HL-60 (cell line): ENCODE measurements at places on chromosomes 7 and 10.

- no peak for DNase-seq
These were observed 44.4 kb downstream of the IFIT5 start for GRCh38 chr10:89458784-89459183.

GRCh38 chr10:20709708-20710107 lies 187.4 kb downstream of the NEBL start:
- DNase-seq: no peak

- no peak for DNase-seq
These were observed 186.7 kb downstream of the SLC25A13 start for GRCh38 chr7:96135241-96135640.

- no peak for DNase-seq
These were observed 14.6 kb upstream of the RPEL1 start for GRCh38 chr10:103231047-103231551.

- peak; percentile 96 for DNase-seq
These were observed 51.1 kb downstream of the GNA12 start for GRCh38 chr7:2792856-2793487.

DNA sequence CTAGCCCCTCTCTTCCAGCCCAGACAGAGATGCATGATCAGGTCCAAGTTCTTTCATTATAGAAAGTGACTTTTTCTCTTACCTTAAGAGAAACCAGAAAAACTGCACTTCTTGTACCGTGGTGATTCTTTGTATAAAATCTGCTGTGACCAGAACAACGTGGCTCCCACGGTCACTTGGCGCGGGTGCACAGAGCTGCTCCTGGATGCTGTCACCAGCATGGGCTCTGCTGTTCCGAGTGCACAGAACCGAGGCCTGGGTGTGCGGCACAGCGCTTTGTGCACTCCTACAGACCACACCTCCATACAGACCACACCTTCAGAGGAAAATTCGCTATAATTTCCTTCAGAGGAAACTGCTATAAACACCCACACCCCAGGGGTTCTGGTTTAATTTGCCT lies 26.0 kb downstream of the VIPR2 start:
- DNase-seq: no peak

DNA sequence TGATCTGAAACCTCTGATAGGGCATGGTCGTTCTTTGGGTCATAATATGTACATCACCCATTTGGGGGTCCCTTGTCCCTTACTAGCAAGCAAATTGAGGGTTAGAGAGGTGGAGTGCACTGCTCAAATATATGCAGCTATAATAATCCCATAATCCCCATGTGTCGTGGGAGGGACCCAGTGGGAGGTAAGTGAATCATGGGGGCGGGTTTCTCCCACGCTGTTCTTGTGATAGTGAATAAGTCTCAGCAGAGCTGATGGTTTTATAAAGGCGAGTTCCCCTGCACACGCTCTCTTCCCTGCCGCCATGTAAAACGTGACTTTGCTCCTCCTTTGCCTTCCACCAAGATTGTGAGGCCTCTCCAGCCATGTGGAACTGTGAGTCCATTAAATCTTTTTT lies 262.7 kb downstream of the BMPER start:
- DNase-seq: no peak

DNA sequence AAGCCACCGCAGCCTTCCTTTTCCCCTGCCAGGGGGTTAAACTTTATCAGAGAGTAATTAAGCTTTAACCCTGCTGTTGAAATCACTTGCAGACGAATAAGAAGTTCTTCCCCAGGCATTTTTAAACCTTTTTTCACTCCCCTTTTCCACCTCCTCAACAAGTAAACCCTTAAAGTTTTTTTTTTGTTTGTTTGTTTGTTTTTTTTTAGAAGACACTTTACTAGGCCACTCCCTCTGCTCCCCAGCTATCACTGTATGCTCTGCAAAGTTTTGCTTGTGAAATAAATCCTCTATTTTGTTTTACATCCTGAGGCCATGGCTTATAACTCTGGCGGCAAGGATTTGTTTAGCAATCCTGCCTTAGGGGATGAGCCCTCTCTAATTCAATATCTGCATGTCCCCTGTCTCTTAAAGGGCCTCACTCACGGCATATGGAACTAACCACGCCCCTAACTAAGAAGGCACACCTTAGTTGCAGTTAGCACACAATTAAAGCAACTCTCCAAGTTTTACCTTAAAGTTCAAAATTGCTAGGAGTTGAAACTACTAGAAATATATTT lies 1354.7 kb upstream of the LRRTM3 start:
- DNase-seq: no peak

- DNase-seq: no peak
These were observed 247.7 kb downstream of the PRKG1 start for GRCh38 chr10:51321980-51322379.

DNA sequence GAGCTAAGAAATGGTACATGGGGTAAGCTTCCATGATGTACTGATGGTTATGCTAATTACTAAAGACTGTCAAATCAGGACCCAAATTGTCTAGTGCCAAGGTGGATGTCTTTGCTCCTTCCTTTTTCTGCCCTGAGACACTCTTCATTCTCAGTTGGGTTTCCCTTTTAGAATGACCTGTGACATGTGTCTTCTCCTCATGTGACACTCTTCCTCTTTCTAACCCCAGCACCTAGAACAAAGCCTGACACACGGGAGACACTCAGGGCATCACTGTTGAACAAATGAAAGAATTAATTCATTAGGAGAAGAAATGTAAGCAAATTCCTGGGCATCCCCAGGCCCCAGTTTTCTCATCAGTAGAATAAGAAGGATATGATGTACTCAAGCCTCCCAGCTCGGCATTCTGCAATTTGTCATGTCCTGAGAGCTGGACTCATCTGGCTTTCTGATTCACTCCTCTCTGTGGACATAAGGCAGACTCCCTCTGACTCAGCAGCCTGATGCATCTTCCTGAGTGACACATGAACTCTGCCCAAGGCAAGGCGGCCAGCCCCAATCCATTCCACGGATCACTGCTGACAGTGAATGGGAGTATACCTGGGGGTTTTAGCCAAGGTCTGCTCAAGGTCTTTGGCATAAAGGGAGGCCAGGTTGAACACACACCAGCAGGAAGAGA lies 473.8 kb downstream of the KCNMA1 start:
- no peak for DNase-seq

DNA sequence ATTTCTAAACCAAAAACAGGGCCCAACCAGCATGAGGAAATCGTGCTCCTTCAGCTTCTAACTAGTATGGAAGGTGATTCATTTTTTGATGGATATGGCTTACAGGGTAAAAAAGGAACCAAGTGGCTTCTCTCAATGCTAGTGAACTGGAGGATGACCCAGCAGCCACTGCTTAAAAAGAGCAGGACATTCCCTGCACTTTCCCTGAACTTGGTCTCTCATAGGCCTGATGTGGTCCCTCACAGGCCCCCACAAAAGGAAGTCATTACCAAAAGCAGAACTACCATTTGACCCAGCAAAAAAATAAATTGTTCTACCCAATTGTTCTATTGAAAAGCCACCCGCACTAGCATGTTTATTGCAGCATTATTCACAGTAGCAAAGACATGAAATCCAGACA lies 188.8 kb downstream of the CALN1 start:
- no peak for DNase-seq

DNA sequence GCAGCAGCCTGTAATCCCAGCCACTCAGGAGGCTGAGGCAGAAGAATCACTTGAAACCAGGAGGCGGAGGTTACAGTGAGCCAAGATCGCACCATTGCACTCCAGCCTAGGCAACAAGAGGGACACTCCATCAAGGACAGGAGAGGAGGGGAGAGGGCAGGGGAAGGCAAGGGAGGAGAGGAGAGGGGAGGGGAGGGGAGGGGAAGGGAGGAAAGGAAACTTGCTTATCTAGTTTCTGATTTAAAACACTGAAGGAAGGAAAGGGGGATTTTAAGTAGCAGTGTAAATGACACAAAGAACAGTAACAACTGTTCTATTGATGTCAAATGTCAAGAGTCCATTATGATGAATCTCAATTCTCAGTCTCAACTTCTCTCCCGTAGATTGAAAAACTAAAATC lies 43.7 kb downstream of the SRPK2 start:
- DNase-seq: no peak
